HCT116 (cell line): ENCODE measurements at places on chromosomes 12 and 14. TPM values are rescaled to one million over a fixed set of nuclear protein-coding genes. Genes with fewer than 3 reads are reported as not detected.

GRCh38 chr12:17992002-17992656 is 97.9 kb downstream of the RERGL start:
- DNase-seq: peak; percentile 28

DNA sequence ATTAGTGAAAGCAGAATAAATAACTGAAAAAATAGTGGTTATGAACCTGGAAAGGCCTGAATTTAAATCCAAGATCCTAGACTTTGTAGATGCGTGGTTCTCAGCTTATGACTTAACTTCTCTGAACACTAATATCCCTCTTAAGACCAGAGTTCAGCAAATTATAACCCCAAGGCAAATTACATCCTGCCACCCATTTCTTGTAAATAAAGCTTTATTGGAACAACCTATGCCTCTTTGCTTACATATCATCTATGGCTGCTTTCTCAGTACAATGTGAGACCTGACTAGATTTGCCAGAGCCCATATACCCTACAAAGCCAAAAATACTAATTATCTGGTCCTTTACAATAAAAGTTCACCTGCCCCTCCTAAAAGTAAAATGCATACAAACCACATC is 199.1 kb downstream of the MED13L start:
- no peak for DNase-seq

DNA sequence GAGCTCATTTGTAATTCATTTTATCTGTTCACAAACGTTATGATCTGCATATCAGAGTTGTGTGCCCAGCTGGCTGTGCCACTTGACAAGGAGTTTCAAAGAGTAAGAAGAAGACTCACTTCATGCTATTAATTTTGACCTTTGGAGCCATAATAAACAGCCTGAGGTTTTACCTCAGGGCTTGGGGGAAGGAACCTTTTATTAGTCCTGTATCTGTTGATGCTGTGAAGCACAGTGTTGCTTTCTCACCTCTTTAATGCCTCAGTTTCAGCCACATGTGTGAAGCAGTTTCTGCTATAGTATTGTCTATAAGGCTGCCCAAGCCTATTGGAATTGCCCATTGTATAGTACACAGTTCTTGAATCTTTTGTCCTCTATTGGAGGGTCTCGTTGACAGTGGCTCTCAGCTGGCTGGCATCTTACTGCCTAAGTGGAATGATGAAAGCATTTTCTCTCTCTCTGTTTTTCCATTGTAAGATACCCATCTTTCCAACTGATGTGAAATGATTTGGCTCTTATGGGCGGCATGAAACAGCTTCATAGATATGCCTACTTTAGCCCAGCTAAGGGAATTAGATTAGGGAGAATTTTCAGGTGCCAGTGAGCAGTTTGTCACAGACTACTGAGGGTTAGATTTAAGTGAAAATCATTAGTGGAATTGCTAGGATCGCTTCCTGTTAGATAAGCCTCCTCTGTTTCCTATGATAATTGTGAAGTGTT is 34.7 kb downstream of the GPATCH2L start:
- DNase-seq: no peak

DNA sequence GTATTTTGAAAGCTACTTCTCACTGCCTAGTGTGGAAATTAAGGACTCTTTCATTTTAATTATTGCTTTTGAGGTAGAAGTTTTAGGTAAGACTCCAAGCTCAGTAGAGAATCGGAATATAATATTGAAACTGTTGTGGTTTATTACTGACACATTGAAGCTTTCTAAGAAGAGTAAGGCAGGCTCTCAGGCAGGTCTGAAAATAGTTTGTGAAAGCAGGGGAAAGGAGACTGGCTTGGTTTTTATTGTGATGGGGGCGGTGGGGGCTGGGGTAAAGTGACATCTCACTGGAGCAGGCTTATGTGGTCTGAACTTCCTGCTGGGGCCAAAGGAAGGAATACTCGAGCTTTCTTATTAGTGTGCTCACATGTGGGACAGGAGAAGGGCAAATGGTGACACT is 79.5 kb downstream of the OTOGL start:
- no peak for DNase-seq

DNA sequence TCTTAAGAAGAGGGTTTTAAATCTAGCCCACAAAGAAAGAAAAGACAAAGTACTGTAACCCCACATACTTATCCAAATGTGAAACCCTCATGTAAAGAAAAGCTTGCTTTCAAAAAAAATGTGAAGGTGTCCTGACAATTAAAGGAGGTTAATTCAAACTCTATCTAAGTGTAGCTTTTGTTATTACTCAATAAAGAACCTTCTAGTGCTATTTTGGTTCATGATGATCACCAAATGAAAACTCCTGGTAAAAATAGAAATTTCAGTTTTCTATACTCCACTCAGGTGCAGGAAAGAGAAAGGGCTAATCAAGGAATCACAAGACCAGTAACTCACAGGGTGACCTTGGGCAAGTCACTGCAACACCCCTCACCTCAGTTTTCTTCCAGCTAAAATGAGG is 1.6 kb downstream of the STAB2 start:
- DNase-seq: no peak

The HOXC10 gene
- 3.8 TPM for total RNA-seq

DNA sequence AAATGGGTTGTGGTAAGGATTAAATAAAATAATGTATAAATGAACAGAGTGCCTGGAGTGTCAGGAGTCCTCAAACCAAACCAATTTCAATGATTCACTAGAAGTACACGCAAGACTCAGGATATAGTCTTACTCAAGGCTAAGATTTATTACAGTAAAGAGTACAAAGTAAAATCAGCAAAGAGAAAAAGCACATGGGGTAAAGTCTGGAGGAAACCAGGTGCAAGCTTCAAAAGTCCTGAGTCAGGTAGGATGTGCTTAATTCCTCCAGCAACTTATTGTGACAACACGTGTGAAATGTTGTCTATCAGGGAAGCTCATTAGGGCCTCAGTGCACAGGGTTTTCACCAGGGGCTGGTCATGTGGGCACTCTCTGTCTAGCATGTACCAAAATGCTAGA is 105.8 kb upstream of the NAP1L1 start:
- no peak for DNase-seq

DNA sequence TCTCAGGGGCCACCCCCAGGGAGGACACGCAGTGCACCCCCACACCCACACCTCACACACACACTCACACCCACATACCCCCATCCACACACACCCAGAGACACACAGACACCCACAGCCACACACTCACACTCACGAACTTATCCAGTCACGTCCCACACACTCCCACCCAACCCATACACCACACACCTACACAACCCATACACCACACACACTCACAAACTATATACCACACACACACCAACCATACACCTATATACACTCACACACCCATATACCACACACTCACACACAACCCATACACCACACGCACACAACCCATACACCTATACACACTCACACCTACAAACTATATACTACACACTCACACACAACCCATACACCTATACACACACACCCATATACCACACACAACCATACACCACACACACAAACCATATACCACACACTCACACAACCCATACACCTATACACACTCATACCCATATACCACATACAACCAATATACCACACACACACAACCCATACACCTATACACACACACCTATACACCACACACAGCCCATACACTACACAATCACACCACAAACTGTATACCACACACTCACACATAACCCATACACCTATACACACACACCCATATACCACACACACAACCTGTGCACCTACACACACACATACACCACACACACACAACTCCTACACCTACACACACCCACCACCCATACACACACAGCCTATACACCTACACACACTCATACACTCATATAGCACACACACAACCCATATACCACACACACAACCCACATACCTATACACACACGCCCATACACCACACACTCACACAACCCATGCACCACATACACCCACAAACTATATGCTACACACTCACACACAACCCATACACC is 42.7 kb downstream of the TMEM121 start:
- DNase-seq: no peak

DNA sequence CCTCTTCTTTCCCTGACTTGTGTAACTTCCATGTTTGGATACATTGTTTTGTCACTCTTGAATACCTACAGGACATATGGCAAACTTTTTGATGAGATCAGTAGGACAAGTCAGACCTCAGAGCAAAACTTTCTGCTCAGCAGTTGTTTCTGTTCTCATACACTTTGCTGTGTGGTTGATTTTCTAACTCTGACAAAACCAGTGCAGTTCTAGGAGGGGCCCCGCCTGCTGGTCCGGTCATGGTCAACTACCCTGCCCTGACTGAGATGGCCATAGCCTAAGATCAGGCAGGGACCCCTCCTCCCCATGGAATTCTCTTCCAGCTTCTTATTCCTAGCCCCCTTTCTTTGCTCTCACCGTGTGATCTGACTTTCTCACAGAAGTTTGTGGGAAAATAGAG is 92.8 kb downstream of the OTOGL start:
- no peak for DNase-seq

The KRT6A gene
- total RNA-seq: 0.66 TPM

The TMPRSS12 gene
- total RNA-seq: not detected

The ZDHHC22 gene
- total RNA-seq: 0.10 TPM

DNA sequence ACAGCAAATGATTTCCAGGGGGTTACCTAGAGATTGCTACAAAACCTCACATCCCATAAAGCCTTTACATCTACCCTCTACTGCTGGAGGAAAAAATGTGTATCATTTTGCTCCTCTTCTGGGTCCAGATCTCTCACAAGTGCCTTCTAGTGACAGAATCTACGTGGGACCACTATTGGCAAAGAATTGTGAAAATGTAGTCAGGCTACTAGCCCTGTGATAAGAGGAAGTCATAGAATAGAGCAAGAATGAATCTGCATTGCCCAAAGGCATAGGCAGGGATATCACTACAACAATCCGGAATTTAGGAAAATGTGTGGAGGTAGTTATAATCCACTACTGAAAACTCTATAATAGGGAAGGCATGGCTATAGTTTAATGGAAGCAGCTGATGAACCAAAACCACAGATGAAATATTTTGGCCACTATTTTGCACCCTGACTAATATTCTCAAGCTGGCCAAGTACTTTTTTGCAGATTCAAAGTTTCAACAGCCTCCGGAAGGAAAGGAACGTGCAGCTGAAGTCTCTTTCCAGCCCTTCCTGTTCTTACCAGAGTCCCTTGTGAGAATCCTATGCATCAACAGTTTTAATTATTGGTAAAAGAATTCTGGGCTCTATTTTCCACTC is 176.8 kb downstream of the PHLDA1 start:
- DNase-seq: no peak

DNA sequence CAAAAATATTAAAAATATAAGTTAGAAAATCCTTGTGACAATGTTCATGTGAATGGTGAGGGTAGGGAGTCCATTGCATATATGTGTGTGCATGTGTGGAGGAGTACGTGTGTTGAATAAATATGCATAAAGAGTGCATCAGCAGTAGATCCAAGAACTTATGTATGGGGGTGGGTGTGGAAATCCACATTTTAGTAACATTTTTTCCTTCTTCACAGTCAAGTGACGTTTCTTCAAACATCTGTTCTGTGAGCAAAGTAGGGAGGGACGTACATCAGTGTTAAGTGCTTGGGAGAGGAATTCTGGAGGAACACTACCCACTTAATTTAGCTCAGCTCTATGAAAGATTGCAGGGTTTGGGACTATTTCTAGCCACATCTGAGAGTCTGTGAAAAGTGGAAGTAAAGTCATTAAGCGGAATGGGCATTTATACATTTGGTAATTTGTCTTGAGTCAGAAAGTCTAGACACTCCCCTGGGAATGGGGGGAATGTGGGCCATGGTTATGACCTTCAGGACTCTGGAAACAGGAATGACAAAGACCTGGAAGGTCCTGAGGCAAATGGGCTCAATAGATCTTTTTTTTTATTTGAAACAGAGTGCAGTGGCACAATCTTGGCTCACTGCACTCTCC is 156.4 kb upstream of the PLXNC1 start:
- DNase-seq: no peak

DNA sequence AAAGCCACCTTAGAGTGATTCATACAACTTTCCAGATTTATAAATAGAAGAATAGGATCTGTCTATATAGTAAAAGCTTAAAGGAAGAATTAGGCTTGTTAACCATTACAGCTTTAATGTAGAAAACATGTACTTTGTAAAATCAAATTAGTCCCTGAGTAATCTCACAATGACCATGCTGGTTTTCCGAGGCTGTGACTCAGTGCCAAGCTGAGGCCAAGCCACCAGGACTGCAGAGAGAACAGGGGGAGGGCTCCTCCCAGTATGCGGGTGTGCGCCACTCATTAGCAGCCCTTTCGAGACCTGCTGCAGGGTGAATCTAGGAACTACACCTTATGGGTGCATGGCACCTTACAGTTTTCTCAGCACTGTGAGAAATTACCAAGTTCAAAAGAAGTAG is 167.0 kb downstream of the EFCAB11 start:
- no peak for DNase-seq
